Liver (tissue), 10 donors: ENCODE measurements at places on chromosomes 12 and 14. TPM values are rescaled to one million over a fixed set of nuclear protein-coding genes. Genes with fewer than 3 reads are reported as not detected.

RTL1 gene
- total RNA-seq: 0.05 TPM

MANSC4 gene
- total RNA-seq: not detected

TCL1A gene
- total RNA-seq: 0.17 TPM

SPX gene
- total RNA-seq: 1.2 TPM

CNTN1 gene
- total RNA-seq: 1.2 TPM

UBE3B gene
- 29.1 TPM for total RNA-seq

RNASE2 gene
- total RNA-seq: 27.0 TPM

SLC39A5 gene
- 195 TPM for total RNA-seq

- DNase-seq: no peak
- no peaks in the 10 kb centered on the region for H3K4me1 ChIP-seq
- no peak overlapping the region for H3K4me3 ChIP-seq
- no peaks in the 10 kb centered on the region for H3K36me3 ChIP-seq
- H3K27me3 ChIP-seq: no peaks in the 10 kb centered on the region
Measured at GRCh38 chr14:66119606-66120231, 366.5 kb upstream of the CCDC196 start.

DNA sequence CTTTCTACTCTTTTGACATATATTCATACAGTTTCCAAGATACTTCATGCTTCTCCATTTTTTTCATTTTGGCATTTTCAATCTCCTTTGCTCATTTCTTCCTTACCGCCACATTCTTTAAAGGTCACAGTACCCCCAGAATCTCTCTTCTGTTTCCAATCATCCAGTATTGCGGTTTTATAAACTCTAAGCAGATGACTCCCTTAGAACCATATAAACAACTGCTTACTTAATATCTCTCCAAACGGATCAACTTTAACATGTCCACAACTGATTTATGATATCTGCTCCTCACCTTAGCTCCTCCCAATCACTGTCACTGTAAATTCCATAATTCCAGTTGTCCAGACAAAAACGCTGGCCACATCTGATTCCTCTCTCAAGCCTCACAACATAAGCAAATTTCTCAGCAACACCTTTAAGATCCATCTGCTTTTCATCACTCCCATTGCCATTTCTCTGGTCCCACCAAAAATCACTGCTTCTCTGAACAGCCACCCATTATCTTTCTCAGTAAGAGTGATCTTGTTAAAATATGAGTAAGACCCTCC lies 49.6 kb downstream of the HNRNPC start:
- H3K4me1 ChIP-seq: no peaks in the 10 kb centered on the region
- H3K36me3 ChIP-seq: peaks cover 15% of the 10 kb centered on the region
- no peak overlapping the region for H3K27ac ChIP-seq
- no peaks in the 10 kb centered on the region for H3K27me3 ChIP-seq
- DNase-seq: no peak

GRCh38 chr12:65811968-65812700 lies 12.1 kb upstream of the HMGA2 start:
- H3K27me3 ChIP-seq: no peaks in the 10 kb centered on the region
- DNase-seq: no peak
- no peak overlapping the region for H3K27ac ChIP-seq
- H3K4me3 ChIP-seq: no peak overlapping the region
- no peaks in the 10 kb centered on the region for H3K36me3 ChIP-seq

- H3K4me3 ChIP-seq: no peak overlapping the region
- peak overlapping the region; percentile 12 for H3K27ac ChIP-seq
- no peaks in the 10 kb centered on the region for H3K4me1 ChIP-seq
- no peaks in the 10 kb centered on the region for H3K36me3 ChIP-seq
- no peak for DNase-seq
Measured at GRCh38 chr12:52243856-52244614, 11.0 kb downstream of the KRT7 start.

- no peaks in the 10 kb centered on the region for H3K4me1 ChIP-seq
- no peaks in the 10 kb centered on the region for H3K27me3 ChIP-seq
- no peak overlapping the region for H3K4me3 ChIP-seq
- no peaks in the 10 kb centered on the region for H3K36me3 ChIP-seq
- H3K27ac ChIP-seq: no peak overlapping the region
Measured at GRCh38 chr14:22466491-22466890, 122.5 kb downstream of the DAD1 start.

GRCh38 chr14:65277580-65278270 lies 134.8 kb upstream of the FUT8 start:
- no peak for DNase-seq
- H3K4me1 ChIP-seq: no peaks in the 10 kb centered on the region
- H3K36me3 ChIP-seq: no peaks in the 10 kb centered on the region
- H3K27ac ChIP-seq: no peak overlapping the region
- H3K4me3 ChIP-seq: no peak overlapping the region

DNA sequence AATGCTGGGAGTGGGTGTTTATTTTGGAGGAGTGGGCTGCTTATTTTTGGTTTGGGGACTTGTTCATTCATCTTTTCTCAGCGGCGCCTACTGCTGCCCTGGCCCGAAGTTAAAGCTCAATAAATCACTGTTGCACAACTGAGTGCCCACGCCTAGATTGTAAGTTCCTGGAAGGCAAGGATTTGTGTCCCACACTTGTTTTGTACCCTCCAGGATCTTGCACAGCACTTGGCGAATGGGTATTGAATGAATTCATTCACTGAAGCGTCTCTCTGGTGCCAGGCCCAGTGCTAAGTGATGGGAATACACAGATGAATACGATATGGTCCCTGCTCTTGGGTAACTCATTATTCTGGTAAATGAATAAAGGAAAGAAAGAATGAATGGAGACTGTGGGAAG lies 153.3 kb upstream of the PARP11 start:
- H3K4me3 ChIP-seq: no peak overlapping the region
- H3K36me3 ChIP-seq: no peaks in the 10 kb centered on the region
- DNase-seq: no peak
- H3K27ac ChIP-seq: no peak overlapping the region
- H3K4me1 ChIP-seq: peaks cover under 1% of the 10 kb centered on the region

DNA sequence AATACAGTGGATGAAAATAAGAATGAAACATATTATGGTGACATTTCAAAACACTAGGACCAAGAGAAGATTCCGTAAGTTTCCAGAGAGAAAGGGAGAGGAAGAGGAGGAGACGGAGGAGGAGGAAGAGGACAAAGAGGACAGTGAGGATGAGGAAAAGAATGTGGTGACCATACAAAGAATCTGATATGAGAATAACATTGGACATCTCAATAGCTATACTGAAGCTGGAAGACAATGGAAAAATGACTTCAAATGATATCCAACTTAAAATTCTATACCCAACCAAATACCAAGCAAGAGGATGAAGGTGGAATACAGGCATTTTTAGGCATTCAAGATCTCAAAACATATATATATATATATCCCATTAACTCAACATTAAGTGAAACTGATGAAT lies 173.4 kb downstream of the PAWR start:
- H3K27ac ChIP-seq: no peak overlapping the region
- H3K4me1 ChIP-seq: no peaks in the 10 kb centered on the region
- H3K36me3 ChIP-seq: no peaks in the 10 kb centered on the region
- H3K27me3 ChIP-seq: no peaks in the 10 kb centered on the region
- H3K4me3 ChIP-seq: no peak overlapping the region

DNA sequence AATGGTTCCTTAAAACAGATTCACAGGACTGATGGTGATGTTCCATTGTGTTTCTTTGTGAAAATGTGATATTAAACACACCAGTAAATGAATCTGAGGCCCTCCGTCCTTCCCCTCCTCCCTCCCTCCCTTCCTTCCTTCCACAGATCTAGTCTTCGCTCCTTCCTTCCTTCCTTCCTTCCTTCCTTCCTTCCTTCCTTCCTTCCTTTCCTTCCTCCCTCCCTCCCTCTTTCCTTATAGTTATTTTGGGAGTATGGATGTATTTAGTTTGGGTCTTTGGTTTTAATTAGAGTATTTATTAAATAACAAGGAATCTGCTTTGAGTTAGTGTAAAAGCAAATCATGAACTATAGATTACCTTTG lies 410.8 kb downstream of the PCNX1 start:
- no peak overlapping the region for H3K4me3 ChIP-seq
- H3K4me1 ChIP-seq: peaks cover 13% of the 10 kb centered on the region
- no peaks in the 10 kb centered on the region for H3K36me3 ChIP-seq
- DNase-seq: no peak

GRCh38 chr14:44901696-44902095 lies 60.1 kb downstream of the KLHL28 start:
- no peak overlapping the region for H3K27ac ChIP-seq
- no peaks in the 10 kb centered on the region for H3K27me3 ChIP-seq
- H3K36me3 ChIP-seq: peaks cover 13% of the 10 kb centered on the region
- no peak overlapping the region for H3K4me3 ChIP-seq
- no peak for DNase-seq

GRCh38 chr12:66168410-66168809 lies 1.4 kb downstream of the TMBIM4 start:
- no peak for DNase-seq
- H3K27ac ChIP-seq: peak overlapping the region; percentile 2
- H3K4me1 ChIP-seq: peaks cover 12% of the 10 kb centered on the region

DNA sequence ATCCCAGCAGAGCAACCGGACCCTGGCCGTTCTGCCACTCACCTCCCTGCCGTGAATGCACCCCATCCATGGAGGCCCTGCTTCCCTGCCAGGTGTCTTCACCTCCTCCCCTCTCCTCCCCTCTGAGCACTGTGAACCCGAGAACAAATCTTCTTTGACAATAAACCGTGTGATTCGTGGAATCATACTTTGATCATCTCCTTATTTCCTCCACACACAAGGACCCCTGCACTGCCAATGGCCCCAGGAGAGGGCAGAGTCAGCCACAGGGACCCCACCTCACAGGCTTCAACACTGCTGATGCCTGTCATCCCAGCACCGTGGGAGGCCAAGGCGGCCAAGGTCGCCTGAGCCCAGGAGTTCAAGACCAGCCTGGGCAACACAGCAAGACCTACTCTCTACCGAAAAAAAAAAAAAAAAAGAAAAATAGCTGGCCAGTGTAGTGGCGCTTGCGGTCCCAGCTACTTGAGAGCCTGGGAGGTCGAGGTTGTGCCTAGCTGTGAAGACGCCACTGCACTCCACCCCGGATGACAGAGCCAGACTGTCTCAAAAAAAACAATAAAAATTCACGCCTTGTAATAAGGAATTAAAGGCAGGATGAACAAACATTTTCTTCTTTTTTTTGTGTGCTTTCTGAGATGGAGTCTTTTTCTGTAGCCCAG lies 1.1 kb downstream of the XRCC3 start:
- peaks cover 5% of the 10 kb centered on the region for H3K4me1 ChIP-seq
- DNase-seq: no peak
- no peak overlapping the region for H3K27ac ChIP-seq

DNA sequence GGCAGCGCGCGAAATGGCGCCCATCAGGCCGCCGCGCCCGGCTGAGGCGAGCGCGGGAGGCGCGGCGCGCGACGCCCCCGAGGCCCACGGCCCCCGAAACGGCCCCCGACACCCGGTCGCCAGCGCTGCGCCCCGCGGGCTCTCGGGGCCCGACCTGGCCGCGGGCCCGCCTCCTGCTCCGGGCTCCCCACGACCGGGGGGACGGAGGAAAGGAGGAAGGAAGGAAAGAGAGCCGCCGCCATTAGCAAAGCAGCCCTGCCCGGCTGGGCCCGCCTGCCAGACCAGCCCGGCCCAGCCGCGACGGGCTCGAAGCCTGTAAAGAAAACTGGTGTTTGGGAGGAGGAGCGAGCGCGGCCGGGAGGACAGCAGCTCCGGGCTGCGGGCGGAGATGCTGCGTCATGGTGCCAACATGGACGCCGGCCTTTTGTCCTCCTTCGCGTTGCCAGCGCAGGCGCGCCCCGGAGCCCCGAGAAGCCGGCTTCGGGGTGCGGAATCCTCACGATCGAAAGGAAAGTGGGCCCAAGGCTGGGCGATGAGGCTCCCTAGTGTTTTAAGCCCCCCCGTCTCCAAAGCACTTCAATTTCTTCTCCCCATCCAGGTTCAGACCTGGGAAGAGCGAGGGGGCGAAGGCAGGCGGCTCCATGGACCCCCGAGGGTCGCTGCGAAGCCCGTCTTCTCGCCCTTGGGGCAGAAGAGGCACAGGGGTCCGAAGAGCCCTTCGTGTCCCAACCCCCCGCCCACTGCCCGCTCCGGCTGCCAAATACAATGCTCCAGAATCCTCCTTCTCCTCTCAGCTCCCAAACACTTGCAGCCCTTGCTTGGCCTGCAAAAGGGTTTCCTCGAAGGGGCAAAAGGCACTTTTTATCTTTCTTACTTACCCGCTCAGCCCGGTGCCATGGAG lies 2.9 kb upstream of the SETD1B start:
- peaks cover 2% of the 10 kb centered on the region for H3K36me3 ChIP-seq
- H3K27ac ChIP-seq: peak overlapping the region; percentile 100
- H3K4me3 ChIP-seq: peak overlapping the region; percentile 93

- no peaks in the 10 kb centered on the region for H3K36me3 ChIP-seq
- H3K27ac ChIP-seq: no peak overlapping the region
- no peaks in the 10 kb centered on the region for H3K27me3 ChIP-seq
- H3K4me3 ChIP-seq: no peak overlapping the region
Measured at GRCh38 chr12:11795913-11796459, 146.5 kb downstream of the ETV6 start.

GRCh38 chr14:93859957-93860356 lies 67.2 kb upstream of the FAM181A start:
- no peak for DNase-seq
- H3K27me3 ChIP-seq: no peaks in the 10 kb centered on the region
- no peak overlapping the region for H3K27ac ChIP-seq
- H3K4me1 ChIP-seq: no peaks in the 10 kb centered on the region

DNA sequence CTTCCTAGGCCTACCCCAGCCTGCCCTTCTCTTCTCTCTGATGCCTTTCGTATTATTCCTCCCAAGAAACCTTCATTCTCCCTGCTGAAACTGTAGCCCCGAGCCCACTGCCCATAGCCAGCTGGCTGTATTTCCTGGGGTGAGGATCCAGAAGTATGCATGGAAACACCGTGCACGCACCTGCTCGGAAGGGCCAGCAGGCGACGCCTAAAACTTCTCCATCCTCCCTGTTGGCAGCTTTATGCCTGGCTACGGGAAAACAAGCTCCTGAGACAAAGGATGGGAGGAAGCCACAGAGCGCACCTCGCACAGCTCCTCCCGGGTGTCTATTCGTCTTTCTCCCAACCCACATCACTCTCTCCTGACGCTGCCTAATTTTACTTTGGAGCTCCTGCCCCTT lies 69.0 kb upstream of the CAPRIN2 start:
- DNase-seq: no peak
- no peak overlapping the region for H3K4me3 ChIP-seq
- H3K4me1 ChIP-seq: peaks cover 19% of the 10 kb centered on the region
- H3K27me3 ChIP-seq: no peaks in the 10 kb centered on the region
- no peaks in the 10 kb centered on the region for H3K36me3 ChIP-seq

GRCh38 chr12:79707830-79708229 lies 17.1 kb upstream of the PAWR start:
- no peaks in the 10 kb centered on the region for H3K36me3 ChIP-seq
- H3K27ac ChIP-seq: no peak overlapping the region
- no peaks in the 10 kb centered on the region for H3K27me3 ChIP-seq

DNA sequence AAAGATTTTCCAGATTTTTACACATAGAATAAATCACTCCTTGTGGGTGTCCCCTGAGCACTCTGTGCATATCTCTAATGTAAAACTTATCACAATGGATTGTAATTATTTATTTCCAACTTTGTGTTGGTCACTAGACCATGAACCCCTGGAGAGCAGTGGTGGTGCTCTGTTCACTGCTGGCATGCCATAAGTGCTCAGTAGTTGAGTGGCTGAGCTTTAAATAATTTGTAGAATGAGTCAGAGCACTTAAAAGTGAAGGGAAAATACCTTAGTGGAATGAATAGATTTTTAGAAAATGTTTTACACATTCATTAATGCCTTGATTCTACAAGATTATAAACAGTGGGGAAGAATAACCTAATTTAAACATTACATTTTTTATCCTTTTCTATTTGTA lies 6.3 kb downstream of the MGAT4C start:
- DNase-seq: no peak
- no peaks in the 10 kb centered on the region for H3K36me3 ChIP-seq
- no peak overlapping the region for H3K27ac ChIP-seq
- H3K4me1 ChIP-seq: no peaks in the 10 kb centered on the region
